NCI-H524 (cell line): ENCODE measurements at places on chromosomes 11 and 22.

GRCh38 chr11:8867035-8867434, 44.0 kb upstream of the AKIP1 start:
- DNase-seq, result no peak

DNA sequence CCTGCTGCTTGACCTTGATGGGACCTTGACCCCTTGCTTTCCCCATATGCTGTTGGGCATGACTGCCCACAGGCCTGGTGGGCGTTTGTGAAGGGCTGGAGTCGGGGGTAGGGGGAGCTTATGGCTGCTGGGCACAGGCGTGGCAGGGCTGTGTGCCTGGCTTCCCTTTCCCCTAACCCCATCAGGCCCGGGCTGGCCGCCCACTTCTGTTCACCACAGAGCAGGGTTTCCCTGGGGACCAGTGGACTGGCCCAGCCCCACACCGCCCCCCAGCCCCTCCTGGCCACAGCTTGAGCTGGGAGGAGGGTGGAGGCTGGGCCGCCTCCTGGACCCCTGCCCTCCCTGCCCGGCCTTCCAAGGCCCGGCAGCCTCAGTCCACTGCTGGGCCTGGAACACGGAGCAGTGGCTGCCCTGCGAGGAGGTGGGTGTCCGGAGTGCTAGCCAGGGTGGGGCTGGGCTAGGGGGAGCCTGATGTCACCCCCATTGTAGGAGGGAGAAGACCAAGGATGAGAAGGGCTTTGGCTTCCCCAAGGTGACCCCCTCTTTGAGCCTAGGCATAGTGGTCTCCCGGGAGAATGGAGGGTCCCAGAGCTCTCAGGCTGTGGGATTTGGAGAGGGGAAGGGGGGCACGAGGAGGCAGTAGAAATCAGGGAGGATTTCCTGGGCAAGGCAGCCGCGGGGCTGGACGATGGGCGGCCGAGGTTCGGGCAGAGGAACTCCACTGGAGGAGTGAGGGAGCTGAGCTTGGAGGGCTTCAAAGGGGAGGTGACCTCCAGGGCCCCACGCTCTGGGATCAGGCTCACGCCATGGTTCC, at the start of gene AIFM3:
AIFM3 (plus strand) TSS at position 373 of the 814 bp plus-strand sequence. CDS start 690 bp downstream, outside the sequence.
- DNase-seq, result no peak

GRCh38 chr11:62577046-62577714, 3.5 kb upstream of the EEF1G start:
- no peak for DNase-seq

- DNase-seq, result peak; percentile 63
These were observed 16.3 kb upstream of the CYP2R1 start for GRCh38 chr11:14908214-14908880.

- no peak for DNase-seq
These were observed 4.4 kb downstream of the TMEM109 start for GRCh38 chr11:60918251-60918938.

GRCh38 chr11:75562048-75562835, at the start of gene SERPINH1:
TSS of gene SERPINH1 (plus strand) at chr11:75562253. CDS start at chr11:75566350, 4,097 bp downstream.
- DNase-seq, result peak; percentile 78

GRCh38 chr11:64035576-64035975, at the start of gene FLRT1:
TSS of gene FLRT1 (plus strand) at chr11:64035931. CDS start at chr11:64116268, 80,337 bp downstream.
- DNase-seq, result no peak

DNA sequence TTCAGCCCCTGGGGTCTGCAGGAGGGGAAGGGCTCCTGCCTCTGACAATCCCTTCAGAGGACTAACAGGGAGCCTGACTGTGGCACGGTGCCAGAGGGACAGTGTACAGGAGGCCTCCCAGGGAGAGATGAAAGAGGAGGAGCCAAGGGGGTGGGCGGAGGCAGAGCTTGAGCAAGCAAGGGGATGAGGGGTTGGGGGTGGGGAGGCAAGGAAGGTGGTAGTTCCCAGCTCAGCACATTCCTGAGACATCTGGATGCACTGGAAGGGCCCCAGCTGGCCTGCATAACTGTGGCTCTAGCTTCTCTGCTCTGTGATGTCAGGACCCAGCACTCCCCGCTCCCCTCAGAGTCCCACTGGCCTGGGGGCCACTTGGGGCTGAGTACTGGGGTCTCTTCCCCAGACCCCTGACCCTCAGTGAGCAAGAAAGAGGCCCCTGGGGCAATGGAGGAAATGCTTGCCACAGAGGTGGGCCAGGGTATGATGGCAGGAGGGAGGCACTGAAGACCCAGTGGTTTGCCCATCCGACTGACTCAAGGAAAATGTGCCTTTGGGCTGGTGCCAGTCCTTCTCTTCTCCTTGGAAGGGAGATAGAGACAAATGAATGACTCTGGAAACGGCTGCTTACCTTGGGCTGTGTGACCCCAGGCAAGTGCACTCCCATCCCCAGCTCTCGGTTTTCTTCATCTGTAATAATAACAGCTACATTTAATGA, 13.3 kb downstream of the CREB3L1 start:
- no peak for DNase-seq

DNA sequence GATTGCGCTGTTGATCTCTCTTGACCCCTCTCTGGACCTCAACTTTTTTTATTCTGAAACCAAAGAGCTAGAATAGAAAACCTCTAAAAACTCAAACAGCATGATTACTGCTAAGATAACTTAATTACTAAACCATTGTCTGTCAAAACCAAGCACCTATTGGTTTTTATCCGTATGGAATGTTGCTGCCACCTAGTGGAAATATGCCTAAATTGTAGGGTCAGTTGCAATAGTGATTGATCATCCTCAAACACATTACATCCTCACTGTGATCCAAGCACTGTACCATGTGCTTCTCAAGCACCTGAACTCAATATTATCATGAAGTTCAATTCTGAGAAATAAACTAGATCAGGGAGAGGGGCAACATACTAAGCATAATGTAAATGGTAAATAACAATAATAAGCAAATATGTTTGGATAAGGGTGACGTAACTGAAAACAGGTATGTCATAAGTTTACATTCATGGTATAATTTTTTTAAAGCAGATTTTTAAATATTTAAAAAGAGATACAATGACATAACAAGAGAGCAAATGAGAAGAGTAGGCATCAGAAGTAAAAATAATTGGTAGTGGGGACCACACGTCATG, 3.8 kb upstream of the OR5A2 start:
- DNase-seq, result peak; percentile 32
